ENCODE measurements at places on chromosomes 4 and X. TPM values are rescaled to one million over a fixed set of nuclear protein-coding genes. Genes with fewer than 3 reads are reported as not detected.

The ARHGEF38 gene
- 23.7 TPM for total RNA-seq

The SASH3 gene
- total RNA-seq = 1.3 TPM

The LRP2BP gene
- 0.70 TPM for total RNA-seq

The GAK gene
- 197 TPM for total RNA-seq

The COL25A1 gene
- total RNA-seq = 0.43 TPM

The TCP11X2 gene
- total RNA-seq = not detected

Data from left colon (tissue), 2 donors.